ENCODE measurements at places on chromosomes 7 and 10.

DNA sequence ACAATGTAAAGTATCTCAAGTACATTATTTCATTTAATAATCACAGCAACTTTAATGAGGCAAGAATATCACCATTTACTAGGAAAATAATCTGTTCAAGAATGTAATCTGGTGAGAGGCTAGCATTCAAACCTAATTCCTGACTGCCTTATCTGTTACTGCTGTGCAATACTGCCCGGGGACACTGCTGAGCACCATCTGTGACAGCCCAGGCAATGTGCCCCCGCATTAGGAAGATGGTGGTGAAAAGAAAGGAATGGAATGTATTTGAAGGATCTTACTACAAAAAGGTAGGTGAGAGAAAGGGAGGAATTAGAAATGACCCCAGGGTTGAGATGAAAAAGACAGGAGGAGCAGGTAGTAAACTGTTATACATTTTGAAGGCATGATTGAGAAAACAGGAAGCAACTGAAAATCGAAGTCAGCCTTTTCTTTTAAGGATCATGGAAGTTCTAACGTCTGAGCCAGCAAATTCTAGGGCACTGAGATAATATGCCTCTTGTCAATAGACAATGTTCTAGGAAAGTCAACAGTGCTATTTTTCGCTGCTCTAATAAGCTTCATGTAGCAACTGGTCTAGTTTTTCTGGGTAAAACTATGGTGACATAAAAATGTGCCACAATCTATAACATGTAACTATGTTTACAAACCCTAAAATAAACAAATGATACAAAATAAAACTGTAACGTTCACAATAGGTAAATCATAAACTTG, 90.4 kb downstream of the ETV1 start:
- no peak for DNase-seq

GRCh38 chr7:106731646-106732444, 70.9 kb upstream of the CCDC71L start:
- DNase-seq: no peak

GRCh38 chr10:132276179-132276675, 31.5 kb downstream of the STK32C start:
- DNase-seq: no peak

GRCh38 chr10:50275650-50276235, 24.4 kb upstream of the ASAH2 start:
- no peak for DNase-seq

DNA sequence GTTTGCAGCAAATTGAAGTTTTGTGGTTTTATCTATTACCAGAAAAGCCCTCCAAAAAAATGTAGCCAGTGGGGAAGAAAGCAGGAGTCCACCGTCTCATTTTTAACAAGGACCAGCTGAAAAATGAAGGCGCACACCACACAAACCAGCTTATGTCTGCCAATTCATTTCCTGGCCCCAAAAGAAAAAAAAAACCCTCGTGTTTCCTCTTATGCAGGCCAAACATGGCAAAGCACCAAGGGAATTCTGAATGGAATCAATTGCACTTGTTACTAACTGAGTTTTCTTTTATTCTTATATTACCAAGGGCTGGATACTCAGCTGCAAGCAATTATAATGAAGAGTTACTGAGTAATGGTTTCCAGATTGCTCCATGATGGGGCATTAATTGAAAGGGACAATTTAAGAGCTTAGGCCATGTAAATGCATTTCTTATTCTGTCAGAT, 428.3 kb upstream of the NPVF start:
- no peak for DNase-seq

DNA sequence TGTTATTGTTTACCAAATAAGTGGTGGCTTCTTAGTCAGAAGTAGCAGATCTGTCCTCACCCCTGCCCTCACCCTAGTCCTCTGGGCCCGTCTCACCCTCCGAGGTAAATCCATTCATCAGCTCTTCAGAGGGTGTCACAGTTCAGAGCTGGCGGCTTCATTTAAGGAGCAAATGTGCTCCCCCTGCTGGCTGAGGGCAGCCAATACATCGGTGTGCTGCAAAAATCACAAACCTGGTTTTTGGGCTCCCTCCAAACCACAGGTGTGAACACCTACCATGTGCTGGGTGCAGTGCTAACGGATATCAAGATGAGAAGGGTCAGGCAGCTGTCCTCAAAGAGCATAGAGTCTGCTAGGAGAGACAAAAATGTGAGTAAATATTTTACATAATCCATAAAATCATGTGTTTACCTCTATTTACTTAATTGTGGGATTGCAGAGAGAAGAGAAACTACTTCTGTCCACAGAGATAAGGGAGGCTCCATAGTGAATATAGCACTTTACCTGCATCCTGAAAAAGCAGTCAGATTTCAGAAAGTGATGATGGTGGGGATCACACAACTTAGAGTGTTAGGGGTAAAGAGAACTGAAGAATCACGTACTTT, 15.5 kb upstream of the CRTAC1 start:
- DNase-seq: peak; percentile 33

GRCh38 chr7:136399385-136399784, 422.2 kb upstream of the MTPN start:
- no peak for DNase-seq

DNA sequence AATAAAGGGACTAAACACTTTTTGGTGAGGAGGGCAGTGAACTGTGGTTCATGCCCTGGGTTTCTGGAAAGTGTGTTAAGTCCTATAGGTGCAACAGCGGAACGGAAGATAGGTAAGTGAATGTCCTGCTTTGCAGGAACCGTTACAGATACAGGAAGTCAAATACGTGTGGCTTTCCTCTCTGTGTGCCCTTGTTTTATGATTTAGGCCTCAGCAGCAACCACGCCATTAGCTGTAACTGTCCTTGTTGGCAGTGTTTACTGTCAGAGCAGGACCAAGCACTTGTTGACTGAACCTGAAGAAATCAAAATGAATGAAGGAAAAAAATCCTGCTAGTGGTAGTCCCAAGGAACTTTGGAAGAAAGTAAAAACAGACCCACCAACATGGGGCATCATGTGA, 150.3 kb downstream of the PIP4K2A start:
- DNase-seq: no peak

- DNase-seq: no peak
These were observed 25.3 kb downstream of the BCAP29 start for GRCh38 chr7:107605218-107605815.

GRCh38 chr7:130037703-130038102, 13.5 kb downstream of the ZC3HC1 start:
- no peak for DNase-seq

DNA sequence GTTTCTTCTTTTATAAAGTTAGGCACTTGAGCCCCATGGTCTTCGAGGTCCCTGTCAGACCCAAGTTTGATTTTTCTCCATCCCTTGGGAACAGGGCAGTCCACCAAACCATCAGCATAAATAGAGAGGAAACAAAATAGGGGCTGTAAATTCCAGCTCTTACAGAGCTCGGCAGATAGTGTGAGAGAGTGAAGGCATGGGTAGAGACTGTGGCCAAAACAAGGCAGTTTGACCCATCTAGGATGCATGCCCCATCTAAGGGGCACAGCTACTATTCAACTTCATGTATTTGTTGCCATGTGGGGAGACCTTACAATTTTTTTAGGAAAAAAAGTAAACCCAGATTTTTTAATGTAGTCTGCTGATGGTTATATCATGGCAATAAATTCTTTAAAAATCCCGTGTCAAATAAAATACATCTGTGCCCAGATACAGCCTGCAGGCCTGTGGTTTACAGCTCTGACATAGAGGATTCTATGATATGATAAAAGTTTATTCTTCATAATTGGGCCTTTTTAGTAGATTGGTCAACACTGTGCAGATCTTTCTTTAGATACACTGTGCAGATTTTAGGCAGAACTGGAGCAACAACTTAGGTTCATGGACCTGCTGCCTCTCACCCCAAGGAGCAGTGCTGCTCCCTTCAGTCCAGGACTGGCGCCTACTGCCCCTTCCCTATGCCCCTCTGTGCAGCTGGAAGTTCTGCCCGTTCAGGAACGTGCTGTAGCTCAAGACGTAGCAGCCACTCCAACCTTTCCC, 5.3 kb downstream of the PPP1R3C start:
- no peak for DNase-seq

DNA sequence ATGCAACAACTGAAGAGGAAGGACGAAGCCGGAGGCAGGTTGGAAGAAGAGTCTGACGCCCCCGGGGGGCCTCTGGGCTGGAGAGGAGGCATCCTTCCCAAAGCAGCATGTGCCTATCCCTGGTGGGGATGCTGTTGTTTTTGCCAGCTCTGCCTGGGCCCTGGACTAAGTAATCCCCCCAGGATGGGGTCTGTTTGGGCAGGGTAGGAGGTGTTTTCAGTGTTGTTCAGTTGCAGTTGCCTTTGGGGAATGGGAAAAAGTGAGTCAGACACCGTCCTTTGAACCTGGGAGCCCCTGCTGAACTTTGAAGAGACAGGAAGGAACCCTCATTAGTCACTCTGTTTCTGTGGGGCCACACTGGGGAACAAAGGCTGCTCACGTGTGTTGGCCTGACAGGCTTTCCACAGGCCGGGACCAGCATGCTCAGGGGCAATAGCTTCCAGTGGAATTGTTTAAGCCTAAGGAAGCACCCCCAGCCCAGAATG, 35.2 kb upstream of the GDF10 start:
- DNase-seq: peak; percentile 11

GRCh38 chr7:33650828-33651227, 254.5 kb upstream of the BMPER start:
- DNase-seq: no peak

- DNase-seq: no peak
These were observed 75.0 kb downstream of the NEURL1 start for GRCh38 chr10:103568505-103568904.

DNA sequence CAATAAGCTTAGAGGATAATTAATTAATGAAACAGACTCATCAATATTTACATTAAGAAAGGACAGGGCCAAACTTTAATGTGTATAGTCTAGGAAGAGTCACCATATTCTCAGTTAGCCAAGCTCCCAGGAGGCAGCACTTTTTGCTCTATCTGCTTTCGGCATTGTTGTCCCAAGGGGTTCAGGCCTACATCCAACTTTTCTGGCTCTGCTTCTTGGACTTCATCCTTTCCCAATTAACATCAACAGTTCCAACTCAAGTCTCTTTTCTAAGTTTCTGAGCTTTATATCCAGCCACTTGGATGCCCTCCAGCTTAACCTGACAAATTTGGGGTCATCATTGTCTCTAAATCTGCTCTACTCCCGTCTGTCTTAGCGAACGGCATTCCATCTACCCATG, 42.8 kb downstream of the GLI3 start:
- DNase-seq: no peak

DNA sequence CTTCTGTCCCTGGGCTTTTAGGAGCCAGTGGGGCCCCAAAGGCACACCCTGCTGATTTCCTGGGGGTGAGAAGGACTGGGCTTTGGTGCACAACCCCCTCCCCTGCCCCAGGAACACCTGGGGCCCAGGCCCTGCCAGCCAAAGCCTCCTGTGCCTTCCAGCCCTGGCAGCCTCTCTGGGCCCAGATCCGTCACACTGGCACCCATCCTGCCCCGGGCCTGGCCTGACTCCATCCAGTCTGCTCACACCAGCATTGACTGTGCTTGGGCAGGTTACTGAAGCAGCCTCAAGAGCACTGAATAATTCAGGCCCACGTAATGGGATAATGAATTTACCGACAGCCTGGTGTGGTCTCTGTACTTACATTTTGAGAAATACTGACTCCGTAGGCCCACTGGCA, 12.0 kb upstream of the COMTD1 start:
- peak; percentile 11 for DNase-seq

GRCh38 chr10:114824391-114824790, 2.8 kb downstream of the FHIP2A start:
- no peak for DNase-seq

GRCh38 chr7:157619753-157620525, 283.1 kb downstream of the DNAJB6 start:
- no peak for DNase-seq

DNA sequence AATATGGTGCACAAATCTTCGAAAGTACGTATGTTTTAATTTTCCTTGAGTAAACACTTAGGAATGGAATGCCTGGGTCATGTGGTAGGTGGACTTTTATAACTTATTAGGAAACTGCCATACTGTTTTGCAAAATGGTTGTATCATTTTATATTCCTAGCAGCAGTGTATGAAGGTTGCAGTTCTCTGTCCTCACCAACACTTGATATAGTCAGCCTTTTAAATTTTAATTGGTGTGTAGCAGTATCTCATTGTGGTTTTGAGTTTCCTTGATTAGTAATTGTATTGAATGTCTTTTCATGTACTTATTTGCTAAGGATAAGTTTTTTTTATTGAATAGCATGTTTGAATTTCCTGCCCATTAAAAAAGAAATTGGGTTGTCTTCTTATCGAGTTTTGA, 926 bp upstream of the PCBD1 start:
- DNase-seq: no peak

GRCh38 chr7:16028103-16028502, 341.6 kb upstream of the MEOX2 start:
- no peak for DNase-seq

GRCh38 chr7:117802660-117803059, 70.6 kb downstream of the CTTNBP2 start:
- DNase-seq: no peak

DNA sequence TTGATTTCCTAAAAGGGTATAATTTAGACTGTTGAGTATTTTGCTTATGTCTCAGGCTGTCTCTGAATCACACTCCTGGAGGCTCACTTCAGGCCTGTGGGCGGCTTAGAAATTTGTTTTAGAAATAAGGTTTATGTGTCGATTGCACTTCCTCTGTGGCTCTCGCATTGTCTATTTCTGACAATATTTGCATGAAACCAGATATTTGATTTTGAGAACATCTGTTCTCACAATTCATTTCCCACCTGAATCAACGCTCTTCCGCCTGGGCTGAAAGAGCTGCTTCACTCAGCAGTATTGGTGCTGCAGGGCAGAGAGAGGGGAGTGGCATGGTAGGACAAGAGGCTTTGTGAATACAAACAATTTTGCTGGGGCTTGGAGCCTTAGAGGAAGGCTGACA, 262.0 kb downstream of the ADRA2A start:
- DNase-seq: no peak

DNA sequence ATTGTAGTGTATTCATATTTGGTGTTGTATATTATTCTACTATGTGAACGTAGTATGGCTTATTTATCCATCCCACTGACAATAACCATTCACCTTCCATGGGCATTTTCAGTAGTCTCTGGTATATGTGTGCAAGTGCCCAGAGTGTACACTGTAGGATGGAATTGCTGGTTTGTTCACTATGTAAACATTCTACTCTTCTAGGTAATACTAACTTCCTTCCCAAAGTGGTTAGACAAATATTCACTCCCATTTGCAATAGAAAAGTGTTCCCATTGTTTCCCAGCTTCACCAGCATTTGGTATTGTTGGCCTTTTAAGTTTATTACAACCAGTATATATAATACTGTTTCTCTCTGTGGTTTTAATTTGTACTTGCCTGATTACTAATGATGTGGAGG, 153.7 kb downstream of the C7orf25 start:
- no peak for DNase-seq

DNA sequence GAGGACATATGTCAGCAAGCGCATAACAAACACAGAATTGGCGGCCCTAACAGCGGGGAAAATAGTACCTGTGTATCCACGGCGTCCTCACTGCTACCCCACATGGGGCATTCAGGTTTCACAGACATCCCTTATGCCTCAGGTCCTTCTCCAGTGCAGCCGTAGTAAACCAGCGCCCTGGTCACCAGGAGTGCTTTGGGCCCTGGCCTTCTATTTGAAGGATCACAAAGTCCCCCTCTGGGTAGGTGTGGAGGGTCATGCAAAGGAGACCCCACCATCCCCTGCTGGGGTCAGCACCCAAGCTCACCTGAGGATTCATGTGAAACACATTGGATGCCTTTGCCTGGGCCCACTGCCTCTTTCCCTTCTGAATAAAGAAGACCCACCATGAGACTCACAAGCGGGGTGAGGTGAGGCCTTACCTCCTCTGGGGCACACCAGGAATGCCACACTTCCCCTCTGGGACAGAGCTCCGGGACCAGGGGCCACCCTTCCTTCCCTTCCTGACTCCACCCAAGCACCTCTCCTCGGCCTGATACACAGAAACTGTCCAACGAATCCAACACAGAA, 18.8 kb downstream of the CLRN3 start:
- DNase-seq: no peak
